ENCODE measurements at places on chromosomes 7 and 10.

- no peak for DNase-seq
These were observed 256.6 kb upstream of the SEMA3C start for GRCh38 chr7:81175275-81175940.

DNA sequence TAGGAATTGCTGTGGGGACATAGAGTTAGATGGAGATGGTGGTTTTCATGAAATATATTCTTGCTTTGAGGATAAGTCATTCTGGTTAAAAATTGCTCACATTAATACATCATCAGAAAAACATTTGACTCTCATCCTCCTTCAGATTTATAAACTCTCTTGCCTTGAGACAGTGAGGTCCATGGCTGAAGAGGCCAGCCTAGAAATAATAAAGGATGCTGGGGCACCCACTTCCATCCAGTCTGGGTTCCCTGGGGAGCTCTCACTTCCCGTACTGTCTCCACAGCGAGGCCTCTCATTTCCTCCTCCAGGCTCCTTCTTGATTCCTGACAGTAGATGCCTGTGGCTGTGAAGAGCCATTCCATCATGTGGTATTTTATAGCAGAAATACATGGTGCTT lies 73.3 kb upstream of the PRKG1 start:
- DNase-seq, result no peak

DNA sequence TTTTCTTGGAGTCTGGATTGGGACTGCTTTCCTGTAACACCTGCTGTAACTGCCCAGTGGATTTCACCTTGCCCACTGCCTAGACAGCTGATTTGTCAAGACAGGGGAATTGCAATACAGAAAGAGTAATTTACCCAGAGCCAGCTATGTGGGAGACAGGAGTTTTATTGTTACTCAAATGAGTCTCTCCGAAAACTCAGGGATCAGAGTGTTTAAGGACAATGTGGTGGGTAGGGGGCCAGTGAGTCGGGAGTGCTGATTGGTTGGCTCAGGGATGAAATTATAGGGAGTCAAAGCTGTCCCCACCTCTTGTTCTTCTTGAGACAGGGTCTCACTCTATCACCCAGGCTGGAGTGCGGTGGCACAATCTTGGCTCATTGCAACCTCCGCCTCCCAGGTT lies 25.2 kb upstream of the BNIP3 start:
- no peak for DNase-seq

DNA sequence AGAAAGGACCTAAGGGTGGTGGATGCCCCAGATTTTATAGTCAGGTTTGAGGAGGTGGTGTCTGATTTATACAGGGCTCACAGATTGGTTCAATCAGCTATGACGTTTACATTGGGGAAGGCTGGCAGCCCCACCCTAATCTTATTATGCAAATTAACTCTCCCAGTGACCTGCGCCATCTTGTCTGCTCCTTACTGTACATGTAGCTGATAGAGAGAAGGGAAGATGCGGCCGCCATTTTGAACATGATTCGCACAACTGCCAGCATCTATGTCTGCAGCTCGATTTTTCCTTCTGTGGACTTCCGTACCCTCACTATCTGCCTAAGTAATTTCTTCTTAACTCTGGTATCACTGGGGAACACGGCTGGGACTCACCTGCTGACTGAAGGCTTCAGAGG lies 619.0 kb upstream of the DPP6 start:
- DNase-seq, result no peak

GRCh38 chr10:78700413-78700812 lies 368.4 kb upstream of the ZMIZ1 start:
- DNase-seq, result no peak

- DNase-seq, result no peak
These were observed 18.9 kb upstream of the FFAR4 start for GRCh38 chr10:93547522-93547921.

GRCh38 chr7:26182283-26182682 lies 18.3 kb downstream of the HNRNPA2B1 start:
- DNase-seq, result no peak

- DNase-seq, result no peak
These were observed 235.3 kb downstream of the CALN1 start for GRCh38 chr7:72176875-72177274.

GRCh38 chr7:148159331-148159730 lies 431.2 kb upstream of the C7orf33 start:
- no peak for DNase-seq

- DNase-seq, result no peak
These were observed 122.3 kb upstream of the CARD11 start for GRCh38 chr7:3165681-3166580.

GRCh38 chr7:149005427-149006344 lies 22.6 kb downstream of the PDIA4 start:
- no peak for DNase-seq

DNA sequence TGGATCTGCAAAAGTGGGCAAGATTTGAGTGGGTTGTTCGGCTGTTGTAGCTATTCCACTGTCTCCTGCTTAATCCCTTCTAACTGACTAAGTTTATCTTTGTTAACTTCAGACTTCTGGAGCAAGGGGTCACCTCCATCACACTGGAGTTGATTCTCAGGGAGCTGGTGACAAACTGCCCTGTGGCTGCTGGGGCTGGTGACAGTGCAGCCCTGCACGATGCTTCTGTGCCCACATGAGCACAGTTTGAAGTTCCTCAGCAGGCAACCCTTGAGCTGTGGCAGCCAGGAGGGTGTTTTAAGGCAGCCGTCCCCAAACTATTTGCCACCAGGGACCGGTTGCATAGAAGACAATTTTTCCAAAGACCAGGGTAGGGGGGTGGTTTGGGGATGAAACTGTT lies 40.5 kb downstream of the ADRB1 start:
- DNase-seq, result no peak

- DNase-seq, result no peak
These were observed 35.2 kb downstream of the VCL start for GRCh38 chr10:74032900-74033655.

- DNase-seq, result no peak
These were observed 164.3 kb downstream of the BAMBI start for GRCh38 chr10:28841625-28842024.

GRCh38 chr10:53209944-53210611 lies 437.5 kb upstream of the MBL2 start:
- no peak for DNase-seq

DNA sequence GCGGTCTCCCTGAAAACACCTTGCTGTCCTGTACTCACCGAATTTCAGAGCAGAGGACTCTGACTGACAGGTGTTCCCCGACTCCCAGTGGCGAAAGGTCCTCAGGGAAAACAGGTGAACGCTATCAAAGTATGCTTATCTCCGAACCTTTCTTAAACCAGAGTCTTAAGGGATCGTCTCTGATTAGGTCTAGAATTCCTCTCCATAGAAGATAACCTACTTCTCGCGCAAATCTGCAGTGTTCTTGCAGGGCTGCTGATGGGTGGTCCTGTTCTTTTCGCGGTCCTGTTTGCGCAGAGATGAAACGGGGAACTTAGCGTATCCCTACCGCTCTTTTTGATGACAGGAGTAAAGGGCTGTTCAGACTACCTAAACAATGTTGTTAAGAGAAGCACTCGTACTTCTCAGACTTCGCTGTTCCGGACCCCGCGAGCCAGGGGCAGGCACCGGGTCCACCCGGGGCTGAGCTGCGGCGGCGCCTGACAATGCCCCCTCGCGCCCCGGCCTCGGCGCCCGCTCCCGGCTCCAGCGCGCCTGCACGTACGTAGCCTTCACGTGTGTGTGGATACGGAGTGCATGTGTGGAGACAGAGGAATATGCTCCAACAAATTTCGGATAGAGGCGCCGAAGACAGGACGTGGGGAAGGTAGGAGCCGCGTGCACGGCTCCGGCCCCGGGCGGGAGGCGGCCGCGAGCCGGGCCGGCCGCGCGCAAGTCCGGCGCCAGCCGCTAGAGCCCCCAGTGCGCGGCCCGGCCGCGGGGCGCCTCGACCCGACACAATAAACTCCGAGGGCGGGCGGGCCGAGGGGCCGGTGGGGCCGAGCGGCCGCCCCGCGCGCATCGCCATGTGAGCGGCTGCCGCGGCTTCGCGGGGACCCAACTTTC lies 766 bp upstream of the ZMYND11 start:
- DNase-seq, result no peak

DNA sequence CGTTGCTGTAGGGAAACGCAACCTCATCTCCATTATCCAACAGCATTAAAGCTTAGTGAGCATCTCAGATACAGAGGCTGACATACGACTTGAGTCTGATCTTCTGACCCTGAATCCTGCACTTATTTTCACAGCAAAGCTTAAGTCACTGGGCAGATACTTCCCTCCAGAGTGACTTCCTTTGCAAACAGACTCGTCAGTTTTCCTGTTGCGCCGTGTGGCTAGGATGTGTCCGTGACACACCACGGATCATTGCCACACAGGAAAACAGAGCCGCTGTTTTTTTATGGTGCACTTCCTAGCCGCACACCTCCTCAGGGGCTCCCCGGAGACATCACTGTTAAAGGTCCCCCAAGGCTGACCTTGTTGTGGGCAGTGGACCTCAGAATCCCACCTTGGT lies 94.9 kb upstream of the MKI67 start:
- DNase-seq, result no peak

GRCh38 chr10:70038923-70039322 lies 13.7 kb upstream of the MACROH2A2 start:
- DNase-seq, result no peak

- DNase-seq, result no peak
These were observed 2.4 kb upstream of the INHBA start for GRCh38 chr7:41705109-41705901.

- no peak for DNase-seq
These were observed 631 bp downstream of the HPS6 start for GRCh38 chr10:102065561-102066398.

Data from cortex of kidney (tissue), 1 donor.